ENCODE measurements at places on chromosomes 6 and 20.

DNA sequence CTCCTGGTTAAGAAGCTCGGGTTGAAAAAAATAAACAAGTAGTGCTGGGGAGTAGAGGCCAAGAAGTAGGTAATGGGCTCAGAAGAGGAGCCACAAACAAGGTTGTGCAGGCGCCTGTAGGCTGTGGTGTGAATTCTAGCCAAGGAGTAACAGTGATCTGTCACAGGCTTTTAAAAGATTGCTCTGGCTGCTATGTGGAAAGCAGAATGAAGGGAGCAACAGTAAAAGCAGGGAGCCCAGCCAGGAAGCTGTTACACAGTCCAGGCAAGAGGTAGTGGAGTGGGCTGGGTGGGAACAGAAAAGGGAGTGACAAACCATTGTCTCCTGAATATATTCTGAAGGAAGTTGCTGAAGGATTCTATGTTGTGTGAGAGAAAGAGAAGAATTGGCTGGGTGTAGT, 2.0 kb downstream of the HFE start:
- DNase-seq, result no peak

- no peak for DNase-seq
Measured at GRCh38 chr6:142334294-142334693, 32.5 kb downstream of the ADGRG6 start.

GRCh38 chr20:33689973-33690372, 3.8 kb upstream of the E2F1 start:
- DNase-seq, result no peak

GRCh38 chr6:132198040-132198439, 203.2 kb downstream of the MOXD1 start:
- no peak for DNase-seq

- no peak for DNase-seq
Measured at GRCh38 chr6:49406250-49406970, 56.6 kb downstream of the MMUT start.

DNA sequence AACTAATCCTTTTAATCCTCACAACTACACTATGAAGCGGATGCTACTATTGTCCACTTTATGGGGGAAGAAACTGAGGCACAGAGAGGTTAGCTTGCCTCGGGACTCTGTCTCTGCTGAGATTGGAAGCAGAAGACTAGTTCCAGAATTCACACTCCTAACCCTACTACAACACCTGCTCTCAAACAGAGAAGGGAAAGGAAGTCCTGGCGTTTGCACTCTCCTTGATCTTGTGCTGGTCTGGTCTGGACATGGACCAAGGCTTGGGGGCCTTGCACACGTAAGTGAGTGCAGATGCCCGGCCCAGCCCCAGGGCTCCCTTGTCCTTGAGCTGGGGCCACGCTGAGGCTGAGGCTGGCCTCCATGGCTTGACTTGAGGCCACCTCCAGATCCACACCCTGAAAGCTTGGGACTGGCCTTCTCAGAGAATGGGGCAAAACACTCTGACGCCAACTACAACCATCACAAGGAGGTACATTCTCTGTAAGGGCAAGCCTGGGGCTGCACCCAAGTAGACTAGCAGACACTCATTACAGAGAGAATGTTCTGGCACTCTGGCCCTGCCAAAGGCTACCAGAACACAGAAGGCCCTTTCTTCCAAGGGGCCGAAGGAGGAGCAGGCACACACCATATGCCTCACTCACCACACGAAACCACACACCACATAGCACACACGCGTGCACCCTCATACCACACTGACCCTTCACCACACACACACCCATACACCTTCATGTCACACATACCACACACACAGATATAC, 33.3 kb upstream of the EZR start:
- no peak for DNase-seq

- DNase-seq, result no peak
Measured at GRCh38 chr20:46674253-46675083, 14.8 kb downstream of the TP53RK start.

GRCh38 chr20:45999557-46000261, 9.0 kb upstream of the MMP9 start:
- DNase-seq, result no peak

All from activated gamma-delta T cell (primary cell).